ENCODE measurements at places on chromosomes 4 and X.

DNA sequence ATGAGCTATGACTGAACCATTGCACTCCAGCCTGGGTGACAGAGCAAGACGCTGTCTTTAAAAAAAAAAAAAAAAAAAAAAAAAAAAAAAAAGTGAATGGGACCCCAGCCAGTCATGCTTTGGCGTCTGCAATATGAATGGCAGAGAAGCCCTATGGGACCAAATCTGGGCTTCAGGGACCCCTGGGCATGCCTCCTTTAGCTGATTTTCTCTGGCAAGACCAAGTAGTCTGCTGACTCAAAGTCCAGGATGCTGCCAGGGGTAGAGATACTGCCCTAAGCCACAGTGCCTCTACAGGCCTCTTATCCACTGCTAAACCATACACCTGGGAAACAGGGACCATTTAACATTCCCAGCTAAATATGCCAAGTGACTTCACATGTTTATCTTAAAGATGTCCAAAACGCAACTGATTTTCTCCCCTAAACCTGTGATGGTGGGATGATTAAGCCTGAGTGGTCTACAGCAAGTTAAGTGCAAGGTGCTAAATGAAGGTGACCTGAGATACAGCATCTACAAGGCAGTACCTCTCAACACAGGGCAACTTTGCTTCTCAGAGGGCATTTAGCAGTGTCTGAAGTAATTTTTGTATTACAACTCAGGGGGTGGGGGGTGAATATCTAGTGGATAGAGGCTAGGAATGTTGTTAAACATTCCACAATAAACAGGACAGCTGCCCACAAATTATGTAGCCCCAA, 5.8 kb downstream of the RPS4X start:
- DNase-seq = no peak

DNA sequence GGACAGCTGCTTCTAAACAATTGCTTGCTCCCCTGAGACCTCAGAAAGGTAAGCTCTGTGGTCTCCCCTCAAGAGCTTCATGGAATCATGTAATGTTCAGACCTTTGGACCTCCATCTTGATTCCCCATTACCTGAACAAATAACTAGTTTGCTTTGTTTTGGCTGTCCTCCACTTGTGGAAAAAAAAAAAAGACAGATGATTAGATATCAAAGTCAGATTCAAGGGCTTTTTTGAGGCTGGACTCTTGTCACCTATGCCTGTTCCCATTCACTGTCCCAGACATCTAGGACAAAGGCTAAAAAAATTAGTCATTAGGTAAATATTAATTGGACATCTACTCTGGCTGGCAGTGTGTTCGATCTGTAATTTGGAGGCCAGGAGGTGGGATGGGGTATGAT, 13.3 kb downstream of the TMEM255A start:
- no peak for DNase-seq

DNA sequence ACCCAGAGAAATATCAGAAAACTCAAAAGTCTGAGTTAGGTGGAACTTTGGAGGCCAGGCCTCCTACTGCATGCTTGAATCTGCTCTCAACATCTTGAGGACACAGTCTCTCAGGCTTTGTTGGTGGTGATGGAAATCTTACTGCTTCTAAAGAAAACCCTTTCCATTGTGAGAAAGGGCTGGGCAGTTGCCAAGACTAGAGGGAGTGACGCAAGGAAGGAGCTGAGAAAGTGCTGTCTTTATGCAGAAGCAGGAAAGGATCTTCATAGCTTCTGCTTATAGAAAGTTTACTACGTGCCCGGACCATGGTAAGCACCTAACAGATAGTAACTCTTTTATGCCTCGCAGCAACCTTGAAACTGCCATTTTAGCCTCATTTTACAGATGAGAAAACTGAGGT, 2.4 kb upstream of the CRMP1 start:
- no peak for DNase-seq

GRCh38 chr4:185011408-185011807, 6.9 kb upstream of the HELT start:
- no peak for DNase-seq
